Activated CD4-positive, CD25-positive, alpha-beta regulatory T cell treated with anti-CD3 and anti-CD28 coated beads, Interleukin-2, amount 50 U/mL, for 72 hours (primary cell): ENCODE measurements at places on chromosomes 5 and 9.

DNA sequence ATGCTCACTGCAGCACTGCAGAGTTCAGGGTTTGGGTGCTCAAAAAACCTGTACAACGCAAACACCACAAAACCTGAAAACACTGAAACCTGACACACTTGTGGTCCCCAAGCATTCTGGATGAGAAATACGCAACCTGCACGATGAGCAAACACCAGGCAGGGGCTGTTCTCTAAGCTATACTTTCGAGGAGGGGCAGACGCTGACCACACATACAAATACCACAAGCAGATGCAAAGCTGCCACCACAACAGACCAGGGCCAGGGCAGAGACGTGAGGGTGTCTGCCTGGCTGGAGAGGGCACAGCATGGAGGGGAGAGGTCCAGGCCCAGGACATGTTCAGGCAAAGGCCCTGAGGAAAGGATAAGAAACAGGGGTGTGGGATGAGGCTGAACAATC is 23.0 kb downstream of the BARHL1 start:
- no peak for DNase-seq

DNA sequence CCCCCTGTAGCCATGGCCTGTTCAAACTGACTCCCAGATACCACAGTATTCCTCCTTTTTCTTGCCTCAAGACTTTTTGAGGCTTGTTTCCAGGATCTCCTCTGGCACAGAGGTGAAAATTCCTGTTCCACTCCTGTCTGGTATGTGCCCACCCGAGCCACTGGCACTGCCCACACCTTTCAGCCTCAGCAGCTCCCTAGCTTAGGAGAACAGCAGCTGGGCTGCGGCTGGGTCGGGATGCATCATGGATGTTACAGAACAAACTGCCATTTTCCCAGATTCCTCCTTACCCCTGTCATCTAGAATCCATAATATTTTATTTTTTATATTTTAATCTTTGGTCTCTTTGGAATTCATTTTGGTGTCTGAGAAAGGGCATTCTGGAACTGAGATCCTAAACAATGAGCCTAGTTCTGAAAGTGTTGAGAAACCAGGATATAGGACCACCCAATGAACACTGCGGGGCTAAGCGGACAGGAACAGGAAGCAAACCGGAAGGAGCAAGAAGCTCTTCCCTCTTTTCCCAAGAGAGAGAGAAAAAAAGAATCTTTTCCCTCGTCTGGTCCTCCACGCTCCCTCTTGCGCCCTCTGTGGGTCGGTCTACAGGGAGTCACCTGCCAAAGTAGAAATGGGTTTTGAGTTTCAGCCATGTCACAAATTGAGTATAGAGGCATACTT is 12.5 kb downstream of the OR2S2 start:
- DNase-seq, result peak; percentile 67

DNA sequence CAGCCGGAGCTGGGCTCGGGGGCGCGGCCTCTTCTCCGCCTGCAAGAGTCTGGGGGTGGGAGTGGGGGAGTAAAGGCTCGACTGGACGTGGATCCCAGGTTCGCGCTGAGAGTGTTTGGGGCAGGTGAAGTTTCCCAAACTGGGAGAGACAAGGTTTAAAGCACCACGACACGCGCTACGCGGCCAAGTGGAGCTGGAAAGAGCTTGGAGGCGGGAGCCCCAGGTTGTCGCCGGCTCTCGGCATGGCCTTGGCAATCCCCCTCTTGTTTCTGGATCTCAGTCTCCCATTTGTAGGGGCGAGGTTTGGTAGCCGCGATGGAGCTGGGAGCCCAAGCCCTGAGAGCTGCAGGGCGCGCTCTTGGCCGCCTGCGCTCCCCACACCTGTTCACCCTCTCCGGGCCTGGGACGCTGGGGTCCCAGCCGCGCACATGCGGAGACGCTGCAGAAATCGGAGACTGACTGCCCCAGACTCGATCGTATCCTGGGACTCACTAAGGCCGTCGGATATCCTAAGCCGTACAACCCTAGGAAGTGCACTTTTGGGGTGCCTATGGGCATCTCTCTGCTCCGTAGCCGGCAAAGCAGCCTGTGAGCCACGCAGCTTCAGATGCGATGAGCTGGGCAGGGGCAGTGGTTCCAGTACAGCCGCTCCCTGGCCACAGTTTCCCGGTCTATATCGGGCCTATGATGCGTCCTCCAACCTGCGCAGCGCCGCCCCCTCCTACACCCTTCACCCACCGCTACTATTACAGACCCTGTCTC is 937 bp downstream of the TMOD1 start:
- DNase-seq, result no peak

DNA sequence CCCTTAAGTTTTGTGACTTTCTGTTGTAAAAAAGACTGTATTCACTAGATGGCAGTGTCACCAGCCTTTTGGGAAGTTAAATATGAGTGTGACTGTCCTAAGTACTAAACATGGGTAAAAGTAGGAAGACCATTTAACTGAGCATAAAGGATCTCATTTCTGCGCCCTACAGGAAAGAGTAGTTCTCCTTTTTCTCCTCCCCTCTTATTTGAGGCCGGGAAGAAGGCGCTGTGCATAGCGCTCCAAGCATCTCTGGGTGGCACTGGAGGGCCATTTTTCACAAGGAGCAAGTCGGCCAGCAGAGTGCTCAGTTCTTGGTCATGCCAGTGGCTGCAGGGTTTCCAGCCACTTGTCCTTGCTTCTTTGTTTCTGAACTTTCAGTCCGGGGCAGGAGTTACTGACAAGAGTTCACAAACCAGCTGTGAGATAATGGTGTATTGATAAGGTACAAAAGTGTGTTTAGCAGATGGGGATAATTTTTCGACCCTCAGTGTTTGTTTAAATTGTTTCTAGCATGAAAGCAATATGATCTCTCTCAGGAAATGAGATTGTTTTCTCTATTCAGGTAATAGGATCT is 227.6 kb upstream of the DMRT1 start:
- DNase-seq, result no peak

GRCh38 chr5:31798168-31798567 is 159.2 kb downstream of the PDZD2 start:
- no peak for DNase-seq

DNA sequence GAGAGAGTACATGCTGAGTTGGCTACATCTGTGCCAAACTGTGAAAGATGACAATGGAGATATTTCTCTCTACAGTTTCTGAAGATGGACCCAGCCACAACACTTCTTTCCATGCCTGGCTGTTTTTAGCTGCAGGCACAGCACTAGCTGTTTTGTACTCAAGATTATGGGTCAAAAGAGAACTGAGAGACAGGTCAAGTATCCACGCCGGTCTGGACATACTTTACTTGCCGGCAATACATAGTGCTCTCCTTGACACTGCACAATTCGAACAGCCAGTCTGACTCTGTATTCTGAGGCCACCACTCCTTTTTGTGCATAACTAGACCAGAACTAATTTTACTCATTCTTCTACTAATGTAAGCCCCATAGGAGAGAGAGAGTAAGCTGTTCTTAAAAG is 2.6 kb downstream of the PRLR start:
- no peak for DNase-seq

DNA sequence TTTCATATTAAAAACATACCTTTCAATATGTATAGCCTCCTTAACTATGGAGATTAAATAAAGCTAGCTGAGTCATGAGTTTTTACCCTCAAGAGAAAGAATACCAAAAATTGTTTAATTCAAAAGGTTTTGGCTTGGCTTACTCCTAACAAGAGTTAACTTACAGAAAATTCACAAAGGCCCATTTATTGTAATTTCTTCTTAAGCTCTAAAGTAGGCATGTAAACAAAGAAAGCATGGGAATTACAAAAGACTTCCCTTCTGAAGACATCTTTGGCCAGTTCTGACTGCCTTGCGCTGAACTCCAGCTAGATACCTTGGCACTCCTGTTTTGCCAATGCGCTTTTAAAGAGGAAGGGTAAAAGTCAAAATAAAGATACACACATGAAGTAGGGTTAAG is 28.2 kb downstream of the PUM3 start:
- DNase-seq, result no peak
